Activated CD8-positive, alpha-beta memory T cell treated with anti-CD3 and anti-CD28 coated beads, Interleukin-2, amount 50 U/mL, for 4 hours (primary cell): ENCODE measurements at places on chromosomes 4 and X.

- no peak for DNase-seq
Observed at GRCh38 chrX:98405376-98405775, 1521.7 kb downstream of the RPA4 start.

DNA sequence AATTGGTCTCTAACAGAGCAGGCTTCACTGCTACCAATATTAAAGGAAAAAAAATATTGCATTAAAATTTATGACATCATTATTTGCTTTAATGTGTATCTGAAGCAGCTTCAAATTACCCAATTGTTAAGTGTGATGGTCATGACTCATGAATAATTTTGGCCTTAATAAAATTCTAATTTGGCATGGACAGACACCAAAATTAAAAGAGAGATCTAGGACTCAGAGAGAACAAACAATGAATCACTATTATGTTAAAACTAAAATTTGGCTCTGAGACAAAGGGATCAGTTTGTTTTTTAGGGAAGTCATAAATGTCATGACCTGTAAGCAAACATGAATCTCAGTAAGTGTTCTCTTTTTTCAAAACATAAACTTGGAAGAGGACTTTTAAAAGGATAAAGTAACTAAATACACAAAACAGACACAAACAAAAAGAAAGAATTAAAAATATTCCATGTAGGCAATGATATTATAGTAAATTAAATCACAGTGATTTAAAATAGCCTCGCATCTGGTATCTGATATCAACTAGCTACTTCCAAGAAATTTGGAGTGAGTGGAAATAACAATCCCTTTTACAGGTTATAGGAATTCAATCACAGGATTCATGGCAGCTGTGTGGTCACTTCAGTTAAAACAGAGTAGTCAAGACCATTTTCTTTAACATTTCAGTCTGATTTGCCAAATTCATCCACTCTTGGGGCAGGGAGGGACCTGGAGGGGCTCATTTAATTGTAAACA lies 11.6 kb downstream of the VEGFC start:
- no peak for DNase-seq

- DNase-seq, result no peak
Observed at GRCh38 chr4:86506591-86506990, 87.5 kb upstream of the PTPN13 start.

DNA sequence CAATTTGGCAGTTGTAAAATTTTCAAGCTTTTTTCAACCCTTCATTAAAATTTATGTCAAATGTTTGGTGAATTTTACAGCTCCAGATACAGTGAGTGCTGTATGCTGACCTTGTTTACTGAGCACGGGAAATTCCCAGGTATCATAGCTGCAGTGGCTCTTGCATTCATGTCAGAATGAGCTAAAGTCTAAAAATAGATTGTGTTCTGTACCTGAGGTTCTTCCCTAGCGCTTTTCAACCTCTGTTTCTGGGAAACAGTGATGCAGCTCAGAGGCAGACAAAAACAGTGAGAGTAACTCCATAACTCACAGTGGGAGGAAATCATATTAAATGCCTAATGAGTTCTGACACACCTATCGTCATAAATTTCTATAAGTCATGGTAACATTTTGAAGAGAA lies 393.8 kb upstream of the GNPDA2 start:
- DNase-seq, result no peak

- DNase-seq, result no peak
Observed at GRCh38 chr4:47933840-47934239, 19.5 kb upstream of the NFXL1 start.

GRCh38 chr4:89162987-89163386 lies 51.7 kb downstream of the TIGD2 start:
- DNase-seq, result no peak

GRCh38 chr4:150173982-150174398 lies 95.7 kb downstream of the DCLK2 start:
- no peak for DNase-seq

DNA sequence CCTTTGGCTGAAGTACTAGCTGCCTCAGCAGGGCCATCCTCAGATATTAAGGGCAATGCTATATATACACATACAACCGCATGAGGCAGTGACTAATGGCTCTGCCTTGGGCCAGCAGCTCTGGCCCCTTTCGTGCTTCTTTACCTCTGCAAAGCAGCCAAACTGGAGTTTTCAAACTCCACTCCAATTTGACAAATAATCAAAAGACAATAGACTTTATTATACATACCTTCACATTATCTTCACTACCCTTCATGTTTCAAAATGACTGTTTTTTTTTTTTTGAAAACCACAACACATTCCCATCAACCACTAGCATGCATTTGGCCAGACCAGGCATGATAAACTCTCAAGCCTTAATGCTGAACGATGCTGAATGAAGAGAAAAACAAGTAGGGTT lies 187.7 kb downstream of the ENOX2 start:
- no peak for DNase-seq

GRCh38 chr4:84622959-84623358 lies 40.0 kb downstream of the CDS1 start:
- DNase-seq, result no peak

- no peak for DNase-seq
Observed at GRCh38 chr4:119087121-119087520, 48.5 kb upstream of the MYOZ2 start.

DNA sequence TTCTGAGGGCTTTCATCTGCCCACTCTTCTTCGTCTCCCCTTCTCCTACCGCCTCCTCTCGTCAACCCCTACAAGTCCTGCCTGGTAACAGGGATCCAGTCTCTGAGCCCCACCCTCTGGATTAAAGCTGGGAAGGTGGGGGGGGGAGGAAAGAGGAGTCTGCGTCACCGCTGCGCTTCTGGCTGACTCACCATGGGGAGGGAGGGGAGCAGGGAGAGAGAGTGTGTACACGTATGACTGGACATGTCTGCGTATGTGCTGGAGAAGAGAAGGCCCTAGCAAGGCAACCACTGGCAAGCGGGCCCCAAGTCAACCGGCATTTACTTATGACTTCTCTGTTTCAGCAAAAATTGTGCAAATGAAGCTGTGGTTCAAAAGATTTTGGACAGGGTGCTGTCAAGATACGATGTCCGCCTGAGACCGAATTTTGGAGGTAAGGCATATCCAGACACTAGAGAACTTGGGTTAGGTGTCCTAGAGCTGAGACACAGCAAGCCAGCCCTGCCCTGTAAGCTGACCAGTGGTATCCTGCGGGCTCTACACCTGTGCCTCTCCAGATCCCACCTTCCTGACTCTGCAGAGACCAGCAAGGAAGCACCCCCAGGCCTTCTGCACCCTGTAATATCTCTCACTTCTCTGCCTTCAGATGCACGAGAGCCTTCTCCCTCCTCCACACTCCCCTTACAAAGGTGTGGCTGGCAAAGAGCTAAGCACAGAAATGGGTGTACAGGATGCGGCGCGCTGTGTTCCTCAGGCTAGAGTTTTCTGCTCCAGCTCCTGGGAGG lies 2.5 kb downstream of the GABRQ start:
- DNase-seq, result no peak

DNA sequence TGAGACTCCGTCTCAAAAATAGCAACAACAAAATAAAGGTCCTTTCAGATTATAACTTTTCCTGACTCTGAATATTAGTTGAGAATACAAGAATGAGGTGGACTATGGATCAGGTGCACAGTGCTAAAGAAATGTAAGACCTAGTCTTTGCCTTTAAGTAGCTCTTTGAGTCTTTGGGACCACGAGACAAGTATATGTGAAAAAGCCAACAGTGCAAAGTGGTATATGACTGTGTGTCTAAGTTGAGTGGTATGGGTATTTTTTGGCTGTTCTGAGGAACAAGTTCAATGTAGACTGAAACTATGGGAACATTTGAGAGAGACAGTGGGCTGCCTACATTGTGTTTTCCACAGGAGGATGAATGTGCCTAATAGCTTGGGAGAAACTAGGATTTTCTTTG lies 2.8 kb downstream of the GAB1 start:
- no peak for DNase-seq
